ENCODE measurements at places on chromosomes 7 and 10.

DNA sequence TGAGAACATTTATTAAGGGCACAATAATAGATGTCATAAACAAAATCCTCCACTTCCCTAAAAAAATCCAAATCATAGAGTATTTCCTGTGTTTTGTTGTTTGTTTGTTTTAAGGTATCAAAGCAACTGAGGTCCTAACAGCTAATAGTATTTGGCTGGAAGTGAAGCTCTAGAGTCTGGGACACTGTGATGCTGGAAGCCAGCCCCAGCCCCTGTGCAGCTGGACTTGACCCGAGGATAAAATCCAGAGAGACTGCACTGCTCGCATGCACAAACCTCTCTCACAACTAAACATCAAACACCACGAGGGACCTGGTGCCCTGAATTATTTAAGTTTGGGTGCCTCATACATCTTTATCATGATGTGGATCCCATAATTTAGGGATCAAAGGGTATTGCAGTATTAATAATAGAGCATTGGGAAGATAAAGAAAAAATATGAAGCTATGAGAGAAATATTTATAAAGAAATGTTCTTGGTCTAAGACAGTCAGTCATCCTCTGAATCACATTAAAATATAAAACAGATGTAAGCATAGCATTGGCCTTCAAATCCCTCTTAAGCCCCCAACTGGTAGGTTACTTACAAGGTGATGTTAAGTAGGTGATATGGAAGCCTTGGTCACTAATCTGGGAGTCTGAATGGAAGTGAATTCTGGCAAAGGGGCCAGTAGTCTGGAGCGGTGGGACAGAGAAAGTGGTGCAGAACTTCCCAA is 44.4 kb downstream of the CUBN start:
- DNase-seq: peak; percentile 60

- peak; percentile 59 for DNase-seq
Measured at GRCh38 chr7:151232917-151233701, 826 bp downstream of the CHPF2 start.

DNA sequence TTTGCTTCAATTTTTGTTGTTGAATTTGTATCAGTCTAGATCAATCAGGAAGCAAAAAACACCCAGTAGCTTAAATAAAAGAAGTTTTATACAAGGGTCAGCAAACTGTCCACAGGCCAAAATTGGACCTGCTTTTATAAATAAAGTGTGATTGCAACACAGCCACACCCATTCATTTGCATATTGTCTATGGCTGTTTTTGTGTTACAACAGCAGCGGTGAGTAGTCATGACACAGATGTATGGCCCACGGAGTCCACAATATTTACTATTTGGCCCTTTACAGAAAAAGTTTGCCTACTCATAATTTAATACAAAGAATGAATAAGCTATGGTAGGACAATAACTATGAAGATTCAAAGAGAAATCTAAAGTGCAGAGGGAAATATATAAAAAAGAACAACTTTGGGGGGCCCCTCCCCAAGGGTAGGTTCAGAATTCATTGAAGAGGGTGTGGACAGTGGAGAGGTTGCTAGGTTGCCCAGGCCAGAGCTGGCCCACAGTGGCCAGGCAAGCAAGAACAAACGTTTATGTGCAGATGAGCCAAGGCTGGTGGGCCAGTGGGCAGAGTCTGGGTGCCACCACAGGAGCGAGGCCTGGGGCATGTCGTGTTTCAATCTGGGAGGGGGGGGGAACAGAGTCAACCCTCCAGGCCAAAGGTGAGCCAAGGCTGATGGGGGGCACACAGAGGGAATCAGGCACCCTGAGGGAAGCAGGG is 47.0 kb upstream of the AMPH start:
- DNase-seq: no peak

GRCh38 chr10:50314169-50315071 is 63.1 kb upstream of the ASAH2 start:
- DNase-seq: no peak

GRCh38 chr7:7765422-7765821 is 47.0 kb upstream of the RPA3 start:
- DNase-seq: no peak

DNA sequence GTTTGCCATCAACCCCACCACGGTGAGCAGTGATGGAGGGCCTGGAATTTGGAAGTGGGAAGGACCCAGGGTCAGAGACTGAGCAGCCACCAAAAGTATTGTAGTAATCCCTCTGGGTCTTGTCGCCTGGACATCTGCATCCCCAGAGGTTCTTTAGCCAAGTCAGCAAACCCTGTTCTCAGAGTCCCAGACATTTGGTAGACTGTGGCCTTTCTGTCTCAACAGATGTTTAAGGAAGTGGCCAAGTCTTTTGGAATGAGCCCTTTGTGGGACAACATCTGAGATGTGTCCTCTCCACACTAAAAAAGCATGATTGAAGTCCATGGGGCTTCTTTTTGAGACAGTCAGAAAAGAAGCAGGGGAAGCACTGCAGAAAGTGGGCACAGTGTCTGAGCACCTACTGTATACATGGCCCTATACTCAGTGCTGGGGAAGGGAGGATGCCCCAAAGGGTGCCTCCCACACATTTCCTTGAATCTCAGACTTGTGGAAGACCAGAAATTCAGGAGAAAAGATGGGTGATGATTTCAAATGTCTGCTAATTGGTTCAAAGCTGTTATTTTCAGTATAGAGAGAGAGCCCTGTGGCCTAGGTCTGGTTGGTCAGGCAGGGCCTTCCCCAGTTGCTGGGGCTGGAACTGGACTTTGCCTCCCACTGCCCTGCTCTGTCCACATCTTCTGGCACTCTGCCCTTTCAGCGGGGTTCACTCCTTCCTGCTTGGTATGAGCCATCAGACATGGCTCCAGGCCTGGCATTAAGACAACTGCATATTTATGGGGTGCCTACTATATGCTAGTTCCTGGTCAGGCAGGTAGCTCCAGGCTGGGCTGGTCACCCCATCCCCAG is 26.5 kb upstream of the VSIR start:
- no peak for DNase-seq

- DNase-seq: no peak
Measured at GRCh38 chr10:74244097-74244685, 93.2 kb downstream of the ADK start.

- no peak for DNase-seq
Measured at GRCh38 chr10:35270100-35270499, 66.2 kb upstream of the CCNY start.

GRCh38 chr10:63441404-63441803 is 24.4 kb downstream of the JMJD1C start:
- DNase-seq: no peak

All from psoas muscle (tissue), 8 donors.